ENCODE measurements at places on chromosomes 5 and 9.
A peak's percentile ranks its signal among the peaks of the same experiment; 100 is the strongest.

GRCh38 chr9:134972140-134972539, 54.4 kb upstream of the FCN1 start:
- DNase-seq, result no peak
- no peaks in the 10 kb centered on the region for H3K36me3 ChIP-seq
- no peak overlapping the region for H3K4me3 ChIP-seq
- H3K27ac ChIP-seq, result no peak overlapping the region
- H3K4me1 ChIP-seq, result peaks cover 2% of the 10 kb centered on the region

DNA sequence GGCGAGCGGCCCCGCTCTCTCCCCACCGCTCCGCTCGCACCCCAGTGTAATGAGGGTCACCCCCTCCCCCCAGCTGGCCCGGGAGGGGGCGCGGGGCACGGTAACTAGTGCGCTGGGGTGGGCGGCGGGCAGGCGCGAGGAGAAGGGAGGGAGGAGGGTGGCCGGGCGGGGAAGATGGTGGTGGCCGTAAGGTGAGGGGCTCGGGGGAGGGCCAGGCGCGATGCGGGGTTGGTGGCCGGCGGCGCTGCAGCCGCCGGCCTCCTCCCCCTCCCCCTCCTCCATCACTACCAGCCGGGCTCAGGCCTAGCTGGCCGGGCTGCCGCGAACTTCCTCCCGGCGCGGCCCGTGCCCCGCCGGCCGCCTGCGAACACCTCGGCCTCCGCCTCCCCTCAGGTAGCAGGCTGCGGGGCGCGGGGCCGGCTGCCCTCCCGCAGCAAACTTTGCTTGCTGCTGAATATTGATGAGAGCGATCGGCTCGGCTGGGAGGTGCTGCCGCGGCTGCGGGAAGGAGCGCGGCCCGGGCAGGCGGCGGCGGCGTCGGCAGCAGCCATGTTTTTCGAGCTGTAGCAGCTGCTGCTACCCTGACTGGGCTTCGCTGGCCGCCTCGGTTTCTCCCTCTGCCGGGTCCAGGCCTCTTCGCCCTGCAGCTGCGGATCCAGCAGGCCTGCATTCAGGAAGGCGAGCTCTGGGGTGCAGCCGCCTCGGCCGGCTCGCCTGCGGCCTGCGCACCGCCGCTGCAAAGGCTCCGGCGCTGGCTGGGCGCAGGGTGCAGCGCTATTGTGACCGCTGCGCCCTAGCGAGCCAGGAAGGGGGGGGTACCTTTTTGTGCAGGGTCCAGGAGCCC, 502 bp downstream of the NSD1 start:
- peaks cover 22% of the 10 kb centered on the region for H3K4me1 ChIP-seq
- peak overlapping the region; percentile 79 for H3K27ac ChIP-seq
- peak overlapping the region; percentile 67 for H3K4me3 ChIP-seq
- DNase-seq, result peak; percentile 47
- no peaks in the 10 kb centered on the region for H3K27me3 ChIP-seq
- peaks cover 21% of the 10 kb centered on the region for H3K36me3 ChIP-seq

GRCh38 chr5:130227699-130228098, 323.4 kb downstream of the CHSY3 start:
- no peaks in the 10 kb centered on the region for H3K4me1 ChIP-seq
- no peak for DNase-seq
- H3K27ac ChIP-seq, result no peak overlapping the region
- H3K27me3 ChIP-seq, result no peaks in the 10 kb centered on the region
- no peaks in the 10 kb centered on the region for H3K36me3 ChIP-seq

GRCh38 chr5:96783326-96783725, 24.4 kb downstream of the ERAP1 start:
- H3K36me3 ChIP-seq, result peaks cover 27% of the 10 kb centered on the region
- no peak overlapping the region for H3K27ac ChIP-seq
- DNase-seq, result no peak
- H3K27me3 ChIP-seq, result no peaks in the 10 kb centered on the region

DNA sequence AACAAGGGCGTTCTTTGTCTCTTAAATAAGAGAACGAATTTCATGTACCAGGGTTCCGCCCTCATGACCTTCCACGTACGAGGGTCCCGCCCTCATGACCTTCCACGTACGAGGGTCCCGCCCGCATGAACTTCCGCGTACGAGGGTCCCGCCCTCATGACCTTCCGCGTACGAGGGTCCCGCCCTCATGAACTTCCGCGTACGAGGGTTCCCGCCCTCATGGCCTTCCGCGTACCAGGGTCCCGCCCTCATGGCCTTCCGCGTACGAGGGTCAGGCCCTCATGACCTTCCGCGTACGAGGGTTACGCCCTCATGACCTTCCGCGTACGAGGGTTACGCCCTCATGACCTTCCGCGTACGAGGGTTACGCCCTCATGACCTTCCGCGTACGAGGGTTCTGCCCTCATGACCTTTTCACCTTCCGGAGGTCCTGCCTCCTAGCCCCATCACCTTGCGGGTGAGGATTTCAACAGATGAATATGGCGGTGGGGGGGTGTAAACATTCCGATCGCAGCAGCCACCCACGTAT, 273.9 kb upstream of the ADAMTS16 start:
- H3K36me3 ChIP-seq, result no peaks in the 10 kb centered on the region
- H3K27ac ChIP-seq, result no peak overlapping the region
- no peaks in the 10 kb centered on the region for H3K4me1 ChIP-seq
- no peak for DNase-seq
